ENCODE measurements at places on chromosomes 13 and 19.

DNA sequence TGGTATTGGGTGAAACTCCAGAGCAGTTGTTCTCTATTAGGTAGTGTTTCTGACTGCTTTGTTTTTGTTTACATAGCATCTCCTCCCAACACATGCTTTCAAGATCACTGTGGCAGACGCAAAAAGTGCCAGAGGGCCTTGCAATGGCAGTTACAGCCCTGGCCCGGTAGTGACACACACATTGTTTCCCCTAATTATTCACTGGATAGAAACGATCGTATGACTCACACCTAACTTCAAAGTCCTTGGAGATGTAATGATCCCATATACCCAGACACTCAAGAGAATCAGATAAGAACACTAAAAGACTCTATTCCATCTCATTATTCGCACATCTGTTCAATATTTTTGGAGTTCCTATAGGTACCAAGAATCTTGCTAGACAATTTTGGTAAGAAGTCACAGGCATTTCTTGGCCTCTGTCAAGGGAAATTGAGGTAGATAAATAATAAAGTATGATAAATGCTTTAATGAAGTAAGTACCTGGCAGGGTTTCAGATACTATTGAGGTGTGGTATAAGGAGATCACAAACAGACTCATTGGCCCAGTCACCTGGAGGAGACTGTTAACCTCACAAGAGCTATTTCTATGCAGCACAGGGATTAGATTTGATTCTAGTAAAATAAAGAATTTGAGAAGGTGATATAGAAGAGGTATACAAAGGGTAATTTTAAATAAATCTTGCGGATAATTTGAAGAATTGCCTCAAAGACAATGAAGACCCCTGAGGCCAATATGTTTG lies 485.3 kb downstream of the SLITRK6 start:
- DNase-seq = no peak

GRCh38 chr13:24223341-24224231 lies 63.1 kb downstream of the SPATA13 start:
- no peak for DNase-seq

DNA sequence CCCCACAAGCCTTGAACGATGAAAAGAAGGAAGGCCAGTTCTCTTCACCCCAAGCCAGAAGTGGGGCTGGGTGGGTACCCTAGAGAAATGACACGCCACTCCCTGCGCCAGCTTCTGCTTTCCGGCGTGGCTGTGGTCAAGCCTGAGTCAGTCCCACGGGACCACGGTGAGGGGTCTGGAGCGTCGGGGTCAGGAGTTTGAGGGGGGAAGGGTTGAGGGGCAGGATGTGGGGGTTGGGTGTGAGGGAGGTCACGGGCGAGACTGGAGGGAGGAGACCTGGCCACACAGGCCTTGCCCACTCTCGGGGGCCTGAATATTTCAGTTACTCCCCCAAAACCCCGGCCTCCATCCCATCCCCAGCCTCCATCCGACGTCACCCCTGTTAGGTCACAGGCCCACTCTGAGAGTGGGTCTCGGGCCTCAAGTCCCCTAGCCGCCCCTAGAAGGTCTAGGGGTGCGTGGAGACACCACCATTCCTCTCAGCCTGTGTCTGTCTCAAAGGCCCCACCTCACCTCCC lies 500 bp upstream of the IFI30 start:
- peak; percentile 78 for DNase-seq

GRCh38 chr13:85091631-85092234 lies 707.5 kb downstream of the SLITRK6 start:
- no peak for DNase-seq

DNA sequence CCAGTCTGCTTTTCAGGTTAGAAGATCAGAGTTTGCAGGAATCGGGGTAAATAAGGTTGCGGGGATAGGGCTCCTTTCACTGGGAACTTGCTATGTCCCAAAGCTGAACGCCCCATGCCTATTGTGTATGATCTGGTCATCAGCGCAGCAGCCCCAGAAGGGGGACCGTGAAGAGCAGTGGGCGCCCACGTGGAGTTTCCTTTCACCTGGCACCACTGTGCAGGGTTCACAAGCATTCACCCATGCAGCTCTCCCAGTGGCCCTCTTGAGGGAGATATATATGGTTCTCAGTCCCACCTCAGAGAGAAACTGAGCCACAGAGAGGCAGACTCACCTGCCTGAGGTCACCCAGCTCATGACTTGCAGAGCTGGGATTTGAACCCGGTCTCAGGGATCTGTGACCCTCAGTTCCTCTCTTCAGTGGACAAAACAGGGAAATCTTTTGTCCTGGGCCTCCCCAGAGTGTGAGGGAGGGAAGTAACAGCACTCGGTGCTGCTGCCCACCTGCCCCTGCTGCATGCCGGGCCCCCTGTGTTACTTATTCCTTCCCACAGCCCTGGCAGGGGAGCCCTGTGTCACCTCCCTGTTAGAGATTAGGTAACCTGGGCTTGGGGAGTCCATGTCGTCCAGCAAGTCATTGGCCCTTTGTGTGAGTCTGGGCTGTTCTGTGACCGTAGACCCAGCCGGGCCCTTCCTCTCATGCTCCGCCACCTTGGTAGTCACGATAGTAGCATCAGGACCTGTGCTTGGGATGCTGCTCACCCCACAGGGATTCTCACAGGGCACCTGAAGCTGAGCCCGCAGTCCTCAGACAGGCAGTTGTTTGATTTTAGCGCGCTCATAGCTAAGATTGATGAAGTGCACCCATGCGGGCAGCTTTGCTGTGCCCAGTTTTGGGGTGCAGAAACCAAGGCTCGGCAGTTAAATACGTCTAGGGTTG lies 27.9 kb downstream of the PPP5C start:
- no peak for DNase-seq

GRCh38 chr19:10205636-10206035 lies 10.9 kb upstream of the DNMT1 start:
- DNase-seq = no peak

- no peak for DNase-seq
Measured at GRCh38 chr13:98216135-98216565, 39.1 kb upstream of the RNF113B start.

DNA sequence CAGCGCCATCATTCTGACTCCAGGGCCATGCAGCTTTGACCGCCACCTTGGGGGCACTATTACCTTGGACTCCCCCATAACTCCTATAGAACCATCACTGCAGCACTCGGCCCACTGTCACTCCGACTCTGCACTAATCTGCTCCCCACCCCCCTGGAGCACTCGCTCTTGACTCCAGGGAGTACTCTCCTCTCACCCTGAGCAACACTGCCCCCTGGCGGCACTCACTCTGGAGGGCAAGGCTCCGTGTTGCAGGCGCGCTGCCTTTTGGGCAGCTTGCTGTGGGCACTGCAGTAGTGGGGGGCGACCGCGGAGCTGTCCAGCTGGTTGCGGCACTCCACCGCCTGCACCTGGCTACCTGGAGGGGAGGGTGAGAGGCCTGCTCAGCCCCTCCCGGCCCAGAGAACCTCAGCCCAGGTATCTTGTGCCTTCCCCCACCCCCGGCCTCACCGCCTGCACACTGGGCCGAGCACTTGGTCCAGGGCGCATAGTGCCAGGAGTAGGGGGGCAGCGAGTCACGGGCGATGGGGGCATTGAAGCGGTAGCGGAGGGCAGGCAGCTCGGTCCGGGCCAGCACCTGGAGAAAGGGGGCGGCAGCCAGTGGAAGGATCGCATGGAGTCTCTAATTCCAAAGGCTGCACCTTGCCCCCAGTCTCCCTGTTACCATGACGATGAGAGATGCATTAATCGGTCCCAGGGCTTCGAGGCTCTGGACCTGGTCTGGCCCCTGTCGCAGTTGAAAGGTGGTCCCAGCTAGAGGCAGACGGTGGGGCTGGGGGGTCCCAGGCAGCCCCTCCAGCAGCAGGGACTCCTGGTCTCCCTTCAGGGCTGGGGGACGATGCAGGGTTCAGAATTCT lies 8.9 kb upstream of the MYO1F start:
- peak; percentile 96 for DNase-seq

- DNase-seq = no peak
Measured at GRCh38 chr13:111247552-111247951, 72.9 kb upstream of the TEX29 start.

GRCh38 chr13:31050486-31051400 lies 111.0 kb downstream of the HSPH1 start:
- no peak for DNase-seq

DNA sequence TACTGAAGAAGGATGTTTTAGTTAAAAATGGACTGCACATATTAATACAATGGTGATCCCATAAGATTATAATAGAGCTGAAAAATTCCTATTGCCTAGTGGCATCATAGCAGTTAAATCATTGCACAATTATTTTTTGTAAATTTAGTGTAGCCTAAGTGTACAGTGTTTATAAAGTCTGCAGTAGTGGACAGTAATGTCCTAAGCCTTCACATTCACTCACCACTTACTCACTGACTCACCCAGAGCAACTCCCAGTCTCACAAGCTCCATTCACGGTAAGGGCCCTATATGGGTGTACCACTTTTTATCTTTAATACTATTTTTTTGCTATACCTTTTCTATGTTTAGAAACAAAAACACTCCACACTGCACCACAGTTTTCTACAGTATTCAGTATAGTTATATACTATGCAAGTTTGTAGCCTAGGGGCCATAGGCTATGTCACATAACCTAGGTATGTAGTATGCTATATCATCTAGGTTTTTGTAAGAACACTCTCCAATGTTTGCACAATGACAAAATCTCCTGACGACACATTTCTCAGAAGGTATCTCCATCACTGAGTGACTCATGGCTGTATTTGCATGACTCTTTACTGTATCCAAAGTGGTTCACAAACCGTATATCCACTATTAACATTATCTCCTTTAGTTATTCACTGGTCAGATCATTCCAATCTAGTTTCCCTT lies 536.0 kb downstream of the KLF12 start:
- DNase-seq = no peak
